CD4-positive, alpha-beta T cell treated with Interleukin-12 subunit alpha and Interleukin-12 subunit beta, for 1 hour (primary cell): ENCODE measurements at places on chromosomes 13 and 19.

DNA sequence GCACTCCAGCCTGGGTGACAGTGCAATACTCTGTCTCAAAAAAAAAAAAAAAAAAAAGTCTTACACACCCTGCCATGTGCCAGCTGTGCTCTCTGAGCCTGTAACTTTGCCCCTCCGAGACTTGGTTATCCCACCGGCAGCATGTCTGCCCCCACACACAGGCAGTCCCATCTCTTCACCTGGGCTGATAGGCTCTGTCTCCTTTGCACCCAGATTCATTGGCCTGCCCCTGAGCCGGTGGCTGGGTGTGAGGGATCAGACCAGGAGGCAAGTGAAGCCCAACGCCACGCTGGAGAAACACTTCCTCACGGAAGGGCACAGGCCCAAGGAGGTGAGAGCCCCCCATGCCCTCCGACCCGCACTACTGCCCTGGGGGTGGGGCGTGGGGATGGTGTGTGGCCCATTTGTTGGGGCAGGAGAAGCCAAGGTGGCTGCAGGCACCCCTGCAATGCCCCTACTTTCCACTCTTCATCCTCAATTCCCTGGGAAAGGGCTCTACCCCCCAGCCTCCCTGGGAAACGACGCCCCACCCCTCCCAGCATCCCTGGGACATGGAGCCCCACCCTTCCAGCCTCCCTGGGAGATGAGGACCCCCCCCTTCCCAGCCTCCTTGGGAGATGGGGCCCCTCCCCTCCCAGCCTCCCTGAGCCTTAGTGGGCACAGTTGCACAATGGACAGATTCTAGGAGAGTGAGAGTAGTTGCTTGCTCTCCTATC lies 45.3 kb downstream of the CERS4 start:
- DNase-seq, result no peak

DNA sequence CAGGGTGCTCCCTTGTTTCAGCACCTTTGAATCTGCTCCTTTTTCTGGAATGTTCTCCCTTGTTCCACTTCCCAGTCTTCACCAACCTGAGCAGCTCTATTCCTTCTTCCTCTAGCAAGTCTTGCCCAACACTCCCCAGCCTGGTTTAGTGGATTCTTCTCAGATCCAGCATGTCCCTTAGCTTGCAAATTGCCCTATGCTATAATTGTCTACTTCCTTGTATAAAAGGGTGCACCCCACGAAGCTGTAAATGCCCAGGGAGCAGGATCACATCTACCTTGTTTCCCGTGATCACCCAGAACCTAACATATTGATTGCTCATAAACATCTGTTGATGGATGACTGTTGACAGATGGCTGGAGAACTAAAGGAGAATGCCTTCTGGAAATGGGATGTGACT lies 93.2 kb upstream of the C1QTNF9B start:
- DNase-seq, result no peak

DNA sequence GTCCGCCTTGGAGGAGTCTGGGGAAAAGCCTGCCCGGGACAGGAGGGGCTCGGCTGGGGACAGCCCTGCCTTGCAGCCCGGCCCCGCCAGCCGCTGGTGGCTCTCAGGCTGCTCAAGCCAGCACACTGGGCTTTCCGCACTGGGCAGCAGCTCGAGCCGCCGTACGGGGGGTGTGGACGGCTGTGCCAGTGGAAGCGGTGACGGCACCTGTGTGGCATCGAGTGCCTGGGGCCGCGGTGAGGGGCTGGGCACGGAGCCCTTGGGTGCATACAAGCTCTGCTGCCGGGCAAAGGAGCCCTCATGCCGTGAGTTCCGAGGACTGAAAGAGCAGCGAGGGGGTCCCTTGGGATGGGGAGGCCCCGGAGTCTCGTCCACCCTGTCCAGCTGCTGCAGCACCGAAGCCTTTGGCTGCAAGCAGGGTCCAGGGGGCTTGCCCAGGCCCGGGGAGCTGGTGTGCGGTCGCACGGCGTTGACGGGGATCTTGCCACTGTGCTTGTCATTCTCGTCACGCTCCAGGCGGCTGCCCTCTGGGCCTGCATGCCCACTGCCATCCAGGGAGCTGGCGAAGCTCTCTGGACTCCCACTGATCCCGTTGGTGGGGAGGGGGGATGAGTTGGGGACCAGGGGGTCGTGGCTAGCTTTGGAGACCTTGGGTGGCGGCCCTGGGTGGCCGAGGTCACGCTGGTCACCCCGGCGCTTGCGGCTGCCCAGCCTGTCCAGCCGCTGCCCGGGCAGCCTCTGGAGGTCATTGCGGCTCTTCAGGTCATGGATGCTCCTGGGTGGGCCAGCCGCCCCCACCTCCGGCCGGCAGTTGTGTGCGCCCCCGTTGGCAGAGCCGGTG lies 4.7 kb upstream of the SLC35E1 start:
- no peak for DNase-seq

DNA sequence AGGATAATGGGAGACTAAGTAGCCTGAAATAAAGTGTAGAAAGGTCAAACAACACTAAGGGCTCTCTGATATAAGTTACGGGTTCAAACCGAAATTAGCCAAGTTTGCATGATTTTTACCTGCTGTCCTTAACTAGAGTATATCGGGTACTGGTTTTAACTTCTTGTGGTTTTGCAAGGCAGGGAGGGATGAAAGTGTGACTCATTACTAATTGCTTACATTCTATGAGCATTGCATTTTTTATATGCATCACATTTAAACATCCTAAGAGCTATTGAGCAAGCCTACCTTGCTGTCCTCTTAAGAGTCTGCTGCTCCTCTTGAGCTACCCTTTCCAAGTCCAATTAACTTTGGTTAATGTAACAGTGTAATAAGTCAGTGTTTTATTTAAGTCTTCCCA lies 415.4 kb downstream of the SLITRK5 start:
- DNase-seq, result no peak

DNA sequence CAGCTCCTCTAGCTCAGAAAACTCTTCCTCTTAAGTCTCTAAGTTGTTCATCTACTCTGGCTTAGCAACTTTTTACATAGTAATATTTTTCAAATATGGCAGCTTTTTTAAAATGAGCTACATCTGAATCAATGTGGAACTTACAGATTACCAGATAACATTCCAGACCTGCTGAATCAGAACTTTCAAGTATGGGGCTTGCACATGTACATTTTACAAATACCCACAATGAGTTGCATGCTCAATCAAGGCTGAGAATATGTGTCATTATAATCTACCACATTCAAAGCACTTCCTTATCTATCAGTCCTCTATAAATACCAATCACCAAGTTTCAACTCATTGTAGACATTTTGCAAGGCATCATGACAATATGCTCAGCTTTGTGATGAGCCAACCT lies 383.1 kb downstream of the FGF14 start:
- no peak for DNase-seq

GRCh38 chr19:15358918-15359317 lies 20.7 kb downstream of the AKAP8 start:
- DNase-seq, result no peak

DNA sequence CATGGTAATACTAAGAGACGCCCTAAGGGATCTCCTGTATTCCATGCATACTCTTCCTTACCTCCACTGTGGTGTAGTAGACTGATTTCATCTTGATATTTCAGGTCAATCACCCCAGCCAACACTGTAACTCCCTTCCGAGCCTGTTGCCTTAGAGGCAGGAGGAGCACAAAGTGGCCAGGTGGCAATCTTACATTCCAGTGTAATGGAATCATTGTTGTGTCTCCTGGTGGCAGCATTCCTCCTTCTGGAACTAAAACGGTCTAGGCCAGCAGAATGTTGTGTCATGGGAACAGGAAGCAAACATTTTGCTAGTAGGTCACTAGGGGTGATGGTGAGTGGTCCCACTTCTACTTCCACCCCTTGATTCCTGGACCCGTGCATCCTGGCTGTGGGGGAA lies 405.7 kb upstream of the SLC10A2 start:
- no peak for DNase-seq

- DNase-seq, result no peak
Observed at GRCh38 chr13:110907951-110908898, 6.6 kb downstream of the ANKRD10 start.
